ENCODE measurements at places on chromosomes 16 and 17.

- no peak for DNase-seq
These were observed 28.0 kb upstream of the CDH13 start for GRCh38 chr16:82598771-82599170.

DNA sequence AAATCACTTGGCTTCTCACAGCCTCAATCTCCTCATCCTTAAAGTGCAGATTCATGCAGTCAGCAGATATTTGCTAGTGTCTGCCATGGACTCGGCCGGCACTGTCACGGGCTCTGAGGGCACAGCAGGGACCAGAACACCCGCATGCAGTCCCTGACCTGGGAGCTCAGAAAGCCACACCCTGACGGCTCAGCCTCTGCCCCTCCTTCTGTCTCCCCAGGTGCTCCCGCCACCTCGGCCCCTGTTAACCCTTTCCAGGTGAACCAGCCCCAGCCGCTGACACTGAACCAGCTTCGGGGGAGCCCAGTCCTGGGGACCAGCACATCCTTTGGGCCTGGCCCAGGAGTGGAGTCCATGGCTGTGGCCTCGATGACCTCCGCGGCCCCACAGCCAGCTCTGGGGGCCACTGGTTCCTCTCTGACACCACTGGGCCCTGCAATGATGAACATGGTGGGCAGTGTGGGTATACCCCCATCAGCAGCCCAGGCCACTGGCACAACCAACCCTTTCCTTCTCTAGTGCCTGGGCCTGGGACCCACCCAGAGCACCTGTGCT lies 28.7 kb downstream of the B9D1 start:
- DNase-seq, result no peak

GRCh38 chr17:81483085-81483861 lies 29.3 kb downstream of the ACTG1 start:
- peak; percentile 76 for DNase-seq

DNA sequence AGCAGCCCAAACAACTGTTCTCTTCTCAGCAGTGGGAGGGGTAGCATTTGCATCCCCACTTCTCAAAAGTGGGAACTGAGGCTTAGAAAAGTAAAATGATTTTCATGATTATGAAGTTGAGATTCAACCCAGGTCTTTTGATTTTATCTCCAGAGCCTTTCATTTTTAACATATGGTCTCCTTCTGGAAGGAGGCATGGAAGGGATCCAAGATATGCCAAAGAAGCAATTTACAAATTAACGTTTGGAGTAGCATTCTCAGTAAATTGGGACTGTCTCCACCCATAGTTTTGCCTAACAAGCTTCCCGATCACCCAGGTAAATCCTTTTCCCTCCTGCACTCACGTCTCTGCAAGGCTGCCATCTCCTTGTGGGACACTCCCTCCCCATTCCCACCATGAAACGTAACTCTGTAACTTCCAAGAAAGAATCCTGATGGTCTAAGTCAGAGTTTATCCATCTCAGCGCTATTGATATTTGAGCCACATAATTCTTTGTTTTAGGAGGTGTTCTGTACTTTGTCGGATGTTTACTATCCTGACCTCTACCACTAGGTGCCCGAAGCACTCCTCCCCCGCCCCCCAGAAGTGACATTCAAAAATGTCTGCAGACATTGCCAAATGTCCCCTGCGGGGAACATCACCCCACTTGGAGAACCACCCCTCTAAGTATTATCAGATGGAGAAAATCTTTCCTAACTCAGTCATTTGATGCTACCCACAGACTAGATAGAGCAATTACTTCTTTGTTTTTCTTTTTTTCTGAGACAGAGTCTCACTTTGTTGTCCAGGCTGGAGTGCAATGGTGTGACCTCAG lies 32.9 kb upstream of the NFAT5 start:
- DNase-seq, result no peak

DNA sequence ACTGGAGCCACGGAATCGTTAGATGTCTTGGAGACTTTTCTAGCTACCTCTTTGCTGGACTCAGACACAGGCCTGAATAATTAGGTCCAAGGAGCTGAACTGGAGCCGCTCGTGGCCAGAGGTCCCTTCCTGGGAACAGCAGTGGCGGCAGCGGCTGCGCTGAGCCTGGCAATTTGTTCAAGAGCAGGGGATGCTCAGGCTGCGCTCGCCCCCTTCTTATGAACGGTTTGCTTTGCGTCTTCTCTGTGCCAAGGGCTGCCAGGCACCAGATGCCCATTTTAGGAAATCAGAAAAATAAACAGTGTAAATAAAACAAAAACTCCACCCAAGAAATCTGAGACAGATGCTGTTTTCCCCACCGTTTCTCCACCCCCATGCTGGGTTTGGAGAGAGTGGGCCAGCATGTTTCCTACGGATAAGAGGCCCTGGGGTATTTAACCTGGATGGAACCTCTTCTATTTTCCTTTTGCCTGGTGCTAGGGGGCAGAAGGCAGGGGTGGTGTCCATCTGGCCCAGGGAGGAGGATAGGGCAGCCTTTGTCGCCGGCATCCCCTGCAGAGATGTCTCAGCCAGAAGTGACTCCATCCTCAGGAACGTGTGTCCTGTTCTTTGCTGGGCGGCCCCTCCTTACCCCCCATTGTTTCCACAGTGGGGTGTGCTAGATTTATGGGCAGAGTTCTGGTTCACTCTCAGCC lies 163.4 kb downstream of the SEC14L1 start:
- no peak for DNase-seq

GRCh38 chr17:33057564-33057963 lies 65.9 kb downstream of the SPACA3 start:
- DNase-seq, result no peak

- peak; percentile 52 for DNase-seq
These were observed 1.9 kb downstream of the ADAM11 start for GRCh38 chr17:44760474-44761308.

GRCh38 chr17:80113033-80113484 lies 11.7 kb downstream of the GAA start:
- no peak for DNase-seq

- DNase-seq, result no peak
These were observed 4.4 kb downstream of the FMNL1 start for GRCh38 chr17:45225964-45226530.

- no peak for DNase-seq
These were observed 2.5 kb upstream of the CEP295NL start for GRCh38 chr17:78905541-78905940.

GRCh38 chr16:89334461-89334860 lies 117.0 kb downstream of the ZNF778 start:
- DNase-seq, result no peak

DNA sequence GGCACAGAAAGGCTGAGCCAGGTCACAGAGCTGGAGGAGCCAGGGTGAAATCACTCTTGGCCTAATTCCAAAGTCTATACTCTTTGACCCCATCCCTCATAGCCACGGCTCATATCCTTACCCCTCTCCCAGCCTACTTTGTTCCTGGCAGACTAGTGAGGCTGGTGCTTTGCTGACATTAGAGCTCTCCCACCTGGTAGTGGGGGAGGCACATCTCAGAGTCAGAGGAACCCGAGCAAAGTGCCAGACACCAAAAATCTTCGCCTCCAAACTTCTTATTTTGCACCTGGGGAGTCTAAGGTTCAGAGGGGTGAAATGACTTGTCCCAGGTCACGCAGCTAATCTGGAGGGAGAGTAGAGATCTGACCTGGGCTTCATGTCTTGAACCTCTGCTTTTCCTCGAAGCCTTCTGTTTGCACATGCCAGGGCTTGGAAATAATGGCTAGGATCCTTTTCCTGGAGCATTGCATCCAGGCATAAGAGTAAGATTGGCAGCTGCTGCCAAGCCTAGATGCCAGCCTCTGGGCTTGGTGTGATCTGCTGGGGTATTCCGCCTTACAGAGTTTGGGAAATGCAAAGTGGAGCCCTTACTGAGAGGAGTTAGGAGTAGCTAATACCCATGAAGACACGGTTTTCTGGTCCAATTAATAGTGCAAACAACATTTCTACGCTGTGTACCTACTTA lies 126.9 kb downstream of the SPACA3 start:
- DNase-seq, result no peak

DNA sequence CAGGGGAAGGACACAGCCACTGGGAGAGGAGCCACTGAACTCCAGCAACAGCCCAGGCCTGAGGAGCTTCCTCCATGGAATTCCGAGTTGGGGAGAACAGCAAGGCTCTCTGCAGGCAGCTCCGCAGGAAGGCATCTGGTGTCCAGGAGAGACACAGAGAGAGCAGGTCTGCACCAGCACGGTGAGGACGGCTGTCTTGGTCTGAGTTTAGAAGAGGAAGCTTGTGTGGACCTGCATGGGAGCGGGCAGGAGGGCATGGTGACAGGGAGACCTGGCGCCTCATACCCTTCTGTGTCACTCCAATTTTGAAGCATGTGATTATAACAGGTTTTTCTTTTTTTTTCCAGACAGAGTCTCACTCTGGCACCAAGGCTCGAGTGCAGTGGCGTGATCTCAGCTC lies 6.4 kb downstream of the SLC38A10 start:
- no peak for DNase-seq

GRCh38 chr17:73595479-73595878 lies 48.8 kb downstream of the SDK2 start:
- DNase-seq, result peak; percentile 87

GRCh38 chr16:89491238-89491869 lies 993 bp upstream of the ANKRD11 start:
- no peak for DNase-seq

GRCh38 chr16:57522960-57523359 lies 13.4 kb downstream of the CCDC102A start:
- DNase-seq, result no peak

GRCh38 chr16:14029658-14030057 lies 41.5 kb upstream of the MRTFB start:
- DNase-seq, result no peak

DNA sequence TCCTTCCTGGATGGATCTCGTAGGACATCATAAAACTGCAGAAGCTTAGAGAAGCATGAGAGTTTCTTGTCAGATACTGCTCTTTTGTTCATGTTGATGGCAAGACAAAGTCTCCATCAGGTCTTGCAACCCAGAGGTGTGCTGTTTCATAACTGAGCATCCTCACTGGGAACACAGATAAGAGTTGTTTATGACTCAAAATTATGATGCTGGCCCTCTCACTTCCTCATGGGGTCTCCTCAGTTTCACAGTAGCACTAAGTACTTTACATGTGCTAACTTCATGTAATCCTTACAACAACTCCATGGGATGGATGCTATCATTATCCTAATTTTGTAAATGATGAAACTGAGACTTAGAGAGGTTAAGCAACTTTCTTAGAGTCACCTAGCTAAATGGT lies 14.4 kb downstream of the SCPEP1 start:
- DNase-seq, result no peak

DNA sequence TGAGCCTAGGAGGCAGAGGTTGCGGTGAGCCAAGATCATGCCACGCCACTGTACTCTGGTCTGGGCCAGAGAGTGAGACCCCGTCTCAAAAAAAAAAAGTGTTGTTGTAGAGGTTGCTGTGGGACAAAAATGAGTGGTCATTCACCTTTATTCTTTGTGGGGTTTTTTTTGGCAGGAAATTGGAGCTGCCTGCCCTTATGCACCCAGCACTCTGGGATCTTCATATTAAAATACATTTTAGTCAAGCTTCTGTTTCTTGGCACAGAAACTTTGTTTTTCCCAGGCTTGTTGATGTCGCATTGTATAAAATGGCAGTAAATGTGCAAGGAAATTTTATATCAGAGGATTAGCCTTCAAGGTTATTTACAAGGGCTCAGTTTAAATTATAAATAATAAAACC lies 174.3 kb downstream of the FTO start:
- no peak for DNase-seq

DNA sequence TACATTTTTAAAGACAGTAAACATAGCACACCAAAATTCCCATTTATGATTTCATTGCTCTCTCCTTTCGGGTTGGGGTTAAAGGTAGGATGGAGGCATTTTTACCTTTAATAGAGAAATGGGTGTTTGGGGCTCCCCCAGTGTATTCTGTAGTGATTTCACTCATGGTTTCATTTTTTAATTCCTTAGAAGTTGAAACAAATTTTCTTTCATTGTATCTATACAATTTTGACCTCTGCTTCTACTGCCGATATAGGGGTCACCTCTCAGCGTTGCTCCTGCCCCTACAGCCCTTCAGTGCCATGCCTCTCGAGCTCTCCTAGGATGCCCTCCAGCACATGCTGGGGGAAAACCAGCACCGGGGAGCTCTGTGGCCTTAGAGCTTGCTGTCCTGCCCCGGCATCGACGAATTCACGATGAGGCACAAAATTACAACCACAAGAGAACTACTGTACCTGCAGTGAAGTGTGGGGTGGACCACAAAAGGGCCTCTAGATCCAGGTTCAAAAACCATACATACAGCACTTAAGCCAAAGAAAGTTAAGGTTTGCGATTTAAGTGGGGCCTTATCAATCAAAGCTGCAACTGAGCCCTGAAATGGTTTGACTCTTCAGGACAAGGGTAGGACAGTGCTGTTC lies 39.3 kb downstream of the LITAFD start:
- DNase-seq, result no peak

- DNase-seq, result no peak
These were observed 5.9 kb downstream of the KRT14 start for GRCh38 chr17:41580687-41581365.

- DNase-seq, result no peak
These were observed 18.2 kb upstream of the ERN1 start for GRCh38 chr17:64148017-64148631.

DNA sequence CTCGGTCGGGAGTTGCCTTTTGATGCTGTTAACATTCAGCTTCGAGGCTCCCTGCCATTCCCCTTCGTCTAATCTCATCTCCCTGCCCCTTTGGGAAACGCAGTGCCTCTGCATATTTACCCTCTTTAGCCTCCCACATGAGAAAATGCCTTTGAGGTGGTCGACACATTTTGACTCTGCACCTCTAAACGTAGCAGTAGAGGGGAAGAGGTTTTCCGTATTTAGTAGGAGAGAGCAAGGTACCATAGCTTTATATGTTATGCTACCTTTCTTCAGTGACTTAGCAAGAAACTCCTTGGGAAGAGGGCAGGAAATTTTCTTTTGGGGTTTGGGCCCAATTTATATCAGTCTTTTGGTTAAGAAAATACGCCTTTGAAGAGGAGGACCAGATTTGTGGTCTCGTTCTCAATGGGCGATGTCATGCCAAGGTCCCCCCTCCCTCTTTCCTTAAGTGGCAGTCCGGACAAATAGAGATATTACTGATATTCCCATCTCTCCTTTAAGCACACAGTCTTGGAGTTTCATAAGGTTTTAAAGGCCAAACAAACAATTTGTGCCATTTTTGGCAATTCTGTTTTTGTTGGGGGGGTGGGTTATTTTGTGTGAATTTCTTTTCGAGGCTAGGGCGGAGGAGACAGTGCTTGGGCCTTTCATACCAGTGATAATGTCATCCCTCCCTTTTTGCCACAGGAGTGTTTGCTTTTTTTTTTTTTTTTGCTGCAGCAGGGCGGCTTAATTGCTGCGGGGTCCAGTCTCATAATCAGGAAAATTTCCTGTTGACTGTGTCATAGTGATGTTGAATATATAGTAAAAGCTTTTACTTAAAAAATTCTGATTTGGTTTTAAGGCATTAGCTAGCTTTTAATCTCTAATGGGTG lies 1.5 kb downstream of the PAFAH1B1 start:
- DNase-seq, result no peak

DNA sequence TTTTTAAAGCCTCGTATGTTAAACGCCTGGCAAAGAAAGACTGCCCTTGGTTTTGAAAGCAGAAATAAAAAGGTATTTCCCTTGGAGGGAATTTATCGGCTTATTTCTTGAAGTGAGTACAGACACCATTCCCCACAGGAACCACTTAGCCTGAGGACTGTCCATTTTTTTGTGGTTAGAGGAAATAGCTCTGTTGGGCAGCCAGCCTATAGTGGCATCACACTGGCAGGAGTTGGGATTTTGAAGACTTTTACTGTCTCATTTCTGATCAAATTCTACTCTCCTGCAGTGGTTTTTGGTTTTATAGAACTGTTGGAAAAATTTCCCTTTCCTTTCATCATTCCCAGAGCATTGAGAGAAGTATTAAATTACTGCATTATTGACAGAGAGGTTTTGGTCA lies 34.1 kb upstream of the CDC6 start:
- no peak for DNase-seq
